Renal cortex interstitium (tissue), 15 donors: ENCODE measurements at places on chromosomes 16 and 17.

GRCh38 chr17:28737770-28738679 is 5.8 kb upstream of the TRAF4 start:
- no peak for DNase-seq

DNA sequence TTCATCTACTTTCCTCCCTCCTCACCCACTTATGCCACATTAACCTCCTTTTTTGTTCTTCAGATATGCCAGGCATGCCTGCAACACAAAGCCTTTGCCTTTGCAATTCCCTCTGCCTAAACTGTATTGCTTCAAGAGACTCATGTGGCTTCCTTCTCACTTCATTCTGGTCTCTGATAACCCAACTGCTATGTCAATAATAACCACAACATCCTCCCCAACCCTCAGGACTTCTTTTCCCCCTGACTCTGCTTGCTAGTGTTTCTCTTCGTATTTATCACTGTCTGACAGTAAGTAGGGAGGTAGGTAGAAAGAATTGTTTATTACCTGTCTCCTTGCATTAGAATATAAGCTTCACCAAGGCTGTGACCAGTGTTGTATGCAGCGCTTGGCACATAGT is 22.4 kb downstream of the RBL2 start:
- DNase-seq = no peak

- no peak for DNase-seq
These were observed 11.1 kb downstream of the CPD start for GRCh38 chr17:30389756-30390300.

GRCh38 chr17:66351033-66351432 is 48.6 kb downstream of the PRKCA start:
- no peak for DNase-seq

DNA sequence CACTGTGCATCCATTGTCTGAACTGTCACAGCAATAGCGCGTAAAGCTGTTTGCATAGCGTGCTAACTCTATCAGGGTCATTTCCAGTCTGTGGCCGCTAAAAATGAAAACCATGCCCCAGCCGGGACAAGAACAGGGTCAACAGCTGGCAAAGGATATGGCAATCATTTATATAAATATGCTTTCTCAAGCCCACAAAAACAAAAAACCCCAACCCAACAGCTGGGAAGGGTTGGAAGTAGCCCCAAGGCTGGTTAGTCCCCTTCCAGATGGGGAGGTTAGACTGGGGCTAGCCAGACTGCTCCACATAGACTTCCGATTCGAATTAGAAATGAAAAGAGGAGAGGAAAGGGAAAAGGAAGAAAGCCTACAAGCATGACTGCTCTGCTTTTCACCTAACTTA is 203.3 kb upstream of the TBX2 start:
- DNase-seq = no peak

GRCh38 chr17:75876938-75877751 is 1.2 kb downstream of the TRIM47 start:
- no peak for DNase-seq

DNA sequence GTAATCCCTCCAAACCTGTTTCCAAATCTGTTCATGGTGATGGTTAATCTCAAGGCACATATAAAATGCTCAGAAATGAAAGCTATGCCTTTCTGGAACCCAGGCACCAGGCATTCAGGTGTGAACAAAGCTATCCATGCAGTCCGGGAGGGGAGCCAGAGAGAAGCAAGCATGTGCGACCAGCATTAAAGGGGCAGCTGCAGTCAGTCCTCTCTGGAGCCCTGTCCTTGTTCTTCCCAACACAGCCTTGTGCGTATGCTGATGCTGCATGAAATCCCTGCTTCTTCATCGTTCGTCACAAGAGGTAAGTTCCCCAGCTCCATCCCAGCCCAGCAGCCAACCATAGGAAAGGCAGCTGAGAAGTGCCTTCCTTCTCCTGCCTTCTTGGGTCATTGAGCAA is 148.7 kb downstream of the GRIN2A start:
- no peak for DNase-seq
